ENCODE measurements at places on chromosomes 5 and 9.
A peak's percentile ranks its signal among the peaks of the same experiment; 100 is the strongest.

DNA sequence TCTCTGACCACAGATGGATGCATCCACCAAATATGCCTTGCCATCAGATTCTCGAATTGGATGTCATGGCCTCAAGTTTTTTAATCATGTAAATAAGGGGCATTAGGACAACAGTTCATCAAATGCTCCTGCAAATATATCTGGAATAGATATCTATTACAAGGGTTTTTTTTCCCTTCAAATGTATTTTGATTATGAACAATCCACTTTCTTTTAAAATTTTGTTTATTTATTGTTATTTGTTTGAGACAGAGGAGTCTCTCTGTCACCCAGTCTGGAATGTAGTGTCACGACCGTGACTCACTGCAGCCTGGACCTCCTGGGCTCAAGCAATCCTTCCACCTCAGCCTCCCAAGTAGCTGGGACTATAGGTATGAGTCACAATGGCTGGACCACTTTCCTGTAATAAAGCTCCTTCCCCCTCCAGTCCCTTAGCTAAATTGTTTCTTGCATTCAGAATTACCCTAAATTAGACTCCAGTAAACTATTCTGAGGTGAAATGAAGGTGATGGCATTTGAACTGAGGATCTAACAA is 1412.1 kb downstream of the EFNA5 start:
- peak; percentile 62 for DNase-seq

- DNase-seq: peak; percentile 63
These were observed 24.0 kb upstream of the TNIP1 start for GRCh38 chr5:151104795-151105194.

DNA sequence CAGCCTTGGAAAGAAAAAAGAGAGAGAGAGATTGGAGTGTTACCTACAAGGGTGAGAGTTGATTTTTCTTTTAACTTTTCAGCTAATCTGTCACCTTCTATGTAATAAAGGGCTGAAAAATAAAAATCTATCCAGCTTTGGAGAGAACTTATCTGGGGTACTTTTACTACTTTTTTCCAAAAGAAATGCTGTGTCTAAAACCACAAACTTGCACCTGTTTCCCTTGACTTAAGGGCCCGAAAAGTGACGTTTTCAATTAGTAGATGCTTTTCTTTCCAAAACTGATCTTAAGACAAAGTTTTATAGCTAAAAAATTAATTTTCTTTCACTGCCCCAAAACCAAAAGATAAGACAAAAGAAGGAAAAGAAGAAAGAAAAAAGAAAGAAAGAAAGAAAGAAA is 48.8 kb downstream of the SMIM23 start:
- no peak for DNase-seq

DNA sequence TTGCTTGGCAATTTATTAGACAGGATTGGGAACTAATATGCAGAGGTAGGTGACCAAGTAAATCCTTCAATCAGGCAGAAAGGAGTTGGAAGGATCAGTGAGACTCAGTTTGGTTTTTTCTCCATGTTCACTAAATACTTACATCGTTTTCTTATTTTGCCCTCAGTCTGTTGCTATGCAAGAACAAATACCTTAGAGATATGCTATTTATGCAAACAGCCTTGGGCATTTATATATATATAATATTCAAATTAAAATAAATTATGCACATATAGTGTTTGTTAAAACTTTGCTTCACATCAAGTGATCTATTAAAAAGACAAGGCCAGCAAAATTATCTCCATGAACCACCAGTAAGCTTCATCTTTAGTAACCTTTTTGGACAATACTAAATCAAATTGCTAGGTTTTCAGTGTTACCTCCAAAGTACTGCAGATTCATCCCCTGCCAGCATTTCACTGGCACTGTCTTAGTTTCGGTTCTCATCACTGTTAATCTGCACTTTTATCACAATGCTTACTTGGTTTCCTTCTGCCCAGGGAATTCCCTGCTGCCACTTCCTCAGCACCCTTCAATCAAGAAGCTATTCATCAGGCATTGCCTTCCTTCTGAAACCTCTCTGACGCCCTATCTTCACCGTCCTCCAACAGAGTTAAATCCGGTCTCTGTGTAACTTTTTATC is 26.0 kb upstream of the LIFR start:
- no peak for DNase-seq

DNA sequence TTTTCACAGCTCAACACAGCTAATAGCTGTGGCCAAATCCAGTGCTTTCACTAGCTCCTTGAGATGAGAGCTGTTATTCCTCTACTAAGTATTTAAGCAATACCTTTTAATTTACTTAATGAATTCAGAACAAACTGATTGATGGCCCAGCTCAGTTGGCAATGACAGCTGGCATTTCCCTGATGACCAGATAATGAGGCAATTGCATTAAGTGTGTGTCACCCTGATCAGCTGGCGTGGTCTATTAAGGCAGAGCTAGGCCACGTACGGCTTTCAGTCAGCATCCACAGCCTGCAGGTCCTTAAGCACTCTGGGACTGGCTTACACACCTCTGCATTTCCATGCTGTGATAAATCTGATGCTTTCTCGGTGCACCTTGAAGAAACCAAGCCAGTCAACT is 34.4 kb downstream of the TTLL11 start:
- no peak for DNase-seq

DNA sequence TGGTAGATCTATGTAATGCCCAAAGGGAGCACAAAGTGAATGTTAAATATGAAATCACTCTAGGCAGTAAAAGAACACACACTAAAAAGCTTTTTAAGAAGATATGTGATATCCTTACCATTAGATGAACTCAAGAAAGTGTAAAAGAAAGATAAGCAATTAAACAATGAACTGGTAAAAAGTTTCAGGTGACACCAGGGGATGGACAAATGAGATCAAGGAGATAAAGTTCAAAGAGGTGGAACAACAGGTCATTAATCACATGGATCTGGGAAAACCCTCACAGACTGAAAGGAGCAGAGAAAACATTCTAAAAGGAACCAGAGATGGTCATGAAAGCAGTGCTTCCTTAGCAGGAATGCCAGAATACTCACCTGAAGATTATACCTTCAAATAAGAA is 40.7 kb downstream of the LHFPL2 start:
- DNase-seq: no peak

DNA sequence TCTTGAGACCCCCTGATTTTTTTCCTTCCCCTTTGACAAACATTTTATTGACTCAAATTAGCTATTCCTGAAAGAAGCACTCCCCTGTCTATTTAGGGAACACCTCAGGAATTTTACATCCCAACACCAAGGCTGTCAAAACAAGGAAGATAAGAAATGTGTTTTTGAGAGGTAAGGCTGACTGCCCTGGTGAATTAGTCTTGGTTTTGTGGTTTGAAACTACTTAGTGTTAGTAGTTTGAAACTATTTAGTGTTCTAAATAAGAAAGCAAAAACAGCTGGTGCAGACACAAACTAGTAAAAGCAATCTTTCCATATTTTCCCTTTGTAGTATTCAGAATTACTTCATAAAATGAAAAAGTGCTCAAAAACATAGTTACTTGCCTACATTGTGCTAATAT is 120.7 kb downstream of the PCSK1 start:
- DNase-seq: no peak

DNA sequence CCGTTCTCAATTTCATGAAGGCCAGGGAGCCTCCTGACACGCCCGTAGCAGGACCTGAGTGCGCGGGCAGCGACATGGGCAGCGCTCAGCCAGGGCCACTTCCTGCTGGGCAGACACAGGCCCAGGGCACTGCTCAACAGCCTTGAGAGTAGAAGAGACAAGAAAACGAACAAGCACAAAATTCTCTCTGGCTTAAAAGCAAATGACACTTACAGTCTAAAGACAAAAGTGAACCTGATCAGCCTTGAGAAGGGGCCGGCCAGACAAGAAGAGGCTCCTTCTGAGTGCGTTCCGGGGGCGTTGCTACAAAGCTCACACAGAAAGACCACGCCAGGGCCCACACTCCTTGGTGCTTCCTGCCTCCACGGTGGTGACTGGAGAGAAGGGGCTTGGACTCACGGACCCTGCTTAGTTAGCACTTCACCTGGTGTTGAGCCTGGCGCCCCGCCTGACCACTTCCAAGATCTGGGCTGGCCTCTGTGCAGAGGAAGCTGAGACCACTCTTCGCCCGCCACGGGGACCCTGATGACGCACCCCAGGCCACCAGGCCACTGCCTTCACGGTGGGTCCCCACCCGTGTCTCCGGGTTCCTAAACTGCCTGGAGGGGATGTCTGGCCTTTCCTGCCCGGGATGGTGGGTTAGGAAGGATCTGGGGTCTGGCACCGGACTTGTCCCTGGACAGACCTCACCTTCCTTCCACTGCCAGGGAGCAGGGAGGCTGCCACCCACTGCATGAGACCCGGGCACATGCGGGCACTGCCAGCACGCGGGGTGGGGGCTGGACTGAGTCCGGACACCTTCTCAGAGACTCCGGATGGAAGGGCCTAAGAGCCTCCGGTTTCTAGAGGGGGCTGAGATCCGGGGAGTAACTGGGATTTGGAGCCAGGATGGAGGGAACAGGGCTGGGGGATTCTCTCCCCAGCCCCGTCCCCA is 1.3 kb downstream of the SLC12A7 start:
- DNase-seq: no peak

- no peak for DNase-seq
These were observed 27.7 kb upstream of the GABRP start for GRCh38 chr5:170755679-170756456.

GRCh38 chr5:52504584-52505240 is 283.0 kb upstream of the ITGA1 start:
- DNase-seq: no peak

DNA sequence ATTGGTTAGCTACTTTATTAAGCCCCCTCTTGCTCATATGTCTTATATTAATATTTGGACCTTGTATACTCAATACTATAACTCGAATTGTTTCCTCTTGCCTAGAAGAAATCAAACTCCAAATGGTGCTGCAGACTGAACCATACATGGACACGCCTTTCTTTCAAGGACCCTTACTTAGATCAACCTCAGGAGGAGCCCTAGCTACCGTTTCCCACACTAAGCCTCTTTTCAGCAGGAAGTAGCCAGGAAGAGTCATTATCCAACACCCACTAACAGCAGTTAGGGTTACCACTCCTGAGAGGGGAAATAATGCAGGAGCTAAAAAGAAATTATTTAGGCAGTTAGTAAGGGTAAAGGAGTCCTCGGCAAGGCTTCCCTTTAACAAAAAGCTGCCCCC is 243.8 kb upstream of the PUM3 start:
- no peak for DNase-seq

DNA sequence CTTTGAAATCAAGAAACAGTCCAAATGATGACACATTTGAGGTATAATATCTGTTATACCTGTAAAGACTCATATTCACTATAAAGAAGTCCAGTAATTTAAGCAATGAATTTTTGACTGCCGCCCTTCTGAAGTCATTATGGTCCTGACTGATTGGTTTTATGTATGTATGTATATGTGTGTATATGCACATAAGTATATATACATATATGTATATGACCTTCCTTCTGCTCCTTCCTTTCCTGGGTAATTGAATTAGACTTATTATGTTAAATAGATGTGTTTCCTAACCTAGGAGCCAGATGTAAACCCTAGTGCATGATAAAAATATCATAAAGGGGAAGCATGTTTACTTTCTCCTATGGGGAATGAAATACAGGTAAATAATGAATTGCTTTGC is 343.1 kb upstream of the BRINP1 start:
- DNase-seq: no peak

DNA sequence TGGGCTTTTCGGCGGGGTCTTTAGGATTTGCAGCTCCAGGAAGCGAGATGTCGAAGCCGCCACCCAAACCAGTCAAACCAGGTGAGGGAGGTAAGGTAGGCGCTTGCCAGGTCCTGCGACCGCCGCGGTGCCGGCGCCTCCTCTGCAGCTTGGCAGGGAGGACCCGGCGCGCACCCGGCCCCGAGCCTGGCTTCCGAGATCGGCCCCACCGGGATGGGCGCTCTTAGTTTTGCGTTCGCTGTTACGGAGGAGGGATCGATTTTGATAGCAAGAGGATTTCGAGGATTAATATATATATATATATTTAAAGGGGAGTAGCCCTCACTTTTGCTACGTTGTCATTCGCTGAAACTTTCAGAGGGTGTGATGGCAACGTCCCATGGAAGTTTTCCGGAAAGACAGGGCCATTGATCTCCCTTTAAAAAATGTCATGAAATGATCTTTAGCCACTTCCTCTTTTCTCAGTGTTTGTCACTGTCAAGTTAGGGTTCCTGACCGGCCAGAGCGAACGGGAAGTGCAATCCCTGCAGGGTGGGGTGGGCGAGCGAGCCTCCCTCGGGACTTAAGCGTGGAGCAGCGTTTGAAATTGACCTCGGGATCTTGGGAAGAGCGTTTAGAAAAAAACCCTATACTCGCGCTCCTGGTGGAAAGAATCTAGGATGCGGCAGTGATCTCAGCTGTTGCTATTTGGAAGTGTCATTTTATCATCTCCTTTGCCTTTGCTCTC is 495 bp downstream of the OSTF1 start:
- DNase-seq: peak; percentile 61

DNA sequence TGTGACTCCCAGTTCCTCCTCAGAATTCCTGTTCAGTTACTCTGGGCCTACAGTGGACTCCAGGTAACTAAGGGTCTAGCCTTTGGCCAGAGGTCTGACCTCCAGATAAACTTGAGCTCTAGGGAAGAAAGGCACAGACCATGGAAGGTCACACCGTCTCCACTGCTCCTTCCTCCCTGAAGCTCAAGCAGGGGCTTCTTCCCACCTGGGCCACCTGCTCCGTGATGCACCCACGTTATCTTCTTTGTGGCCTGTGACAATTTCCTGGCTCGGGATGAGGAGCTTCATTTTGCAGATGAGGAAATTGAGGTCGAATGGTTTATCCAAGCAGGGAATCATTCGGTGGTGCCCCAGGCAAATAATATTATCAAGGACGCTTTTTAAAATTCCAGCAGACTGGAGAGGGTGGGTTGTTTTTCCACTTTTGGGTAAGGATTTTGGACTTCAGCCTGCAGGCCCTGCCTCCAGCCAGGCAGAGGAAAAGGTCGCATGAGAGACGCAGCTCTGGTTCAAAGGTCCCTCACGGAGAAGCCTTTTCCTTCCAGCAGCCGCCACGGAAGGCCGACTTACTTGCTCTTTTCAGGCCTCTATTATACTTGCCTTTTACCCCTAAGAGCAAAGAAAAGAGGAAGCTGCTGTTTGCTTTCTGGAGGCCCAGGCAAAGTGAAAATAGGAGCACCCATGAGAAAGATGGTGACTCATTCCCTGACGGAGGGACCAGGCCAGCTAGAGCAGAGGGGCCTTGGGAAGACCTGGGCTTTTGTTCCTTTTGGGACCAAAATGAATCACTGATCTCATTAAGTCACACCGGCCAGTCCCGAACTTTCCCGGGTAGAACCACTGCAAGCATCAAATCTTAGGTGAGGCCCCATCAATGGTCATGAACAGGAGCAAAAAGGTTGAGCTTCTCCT is 22.8 kb upstream of the DUSP1 start:
- peak; percentile 37 for DNase-seq

GRCh38 chr5:158116965-158117364 is 258.0 kb upstream of the CLINT1 start:
- DNase-seq: no peak

All from fibroblast of upper back skin (primary cell).